Stimulated activated memory B cell treated with anti-CD40 and anti-IgM and Interleukin-4, amounts not matched to agents 10 μg/mL and 1 μg/mL and 100 μg/mL, for 72 hours (primary cell): ENCODE measurements at places on chromosomes 1 and 21.
A peak's percentile ranks its signal among the peaks of the same experiment; 100 is the strongest.

- peak; percentile 53 for ATAC-seq
Observed at GRCh38 chr1:174916846-174917245, 82.9 kb upstream of the CACYBP start.

GRCh38 chr1:154859786-154860155, 10.3 kb downstream of the KCNN3 start:
- peak; percentile 66 for ATAC-seq

- no peak for ATAC-seq
Observed at GRCh38 chr1:58000116-58000515, 546.4 kb downstream of the OMA1 start.

GRCh38 chr1:247218121-247218651, 37.7 kb upstream of the VN1R5 start:
- ATAC-seq = no peak

GRCh38 chr1:29396438-29397255, 160.3 kb downstream of the PTPRU start:
- no peak for ATAC-seq
